Stimulated activated CD8-positive, alpha-beta memory T cell treated with anti-CD3 and anti-CD28 coated beads, Interleukin-7, amount 100 ng/mL, for 1 hour (primary cell): ENCODE measurements at places on chromosomes 5 and 9.

DNA sequence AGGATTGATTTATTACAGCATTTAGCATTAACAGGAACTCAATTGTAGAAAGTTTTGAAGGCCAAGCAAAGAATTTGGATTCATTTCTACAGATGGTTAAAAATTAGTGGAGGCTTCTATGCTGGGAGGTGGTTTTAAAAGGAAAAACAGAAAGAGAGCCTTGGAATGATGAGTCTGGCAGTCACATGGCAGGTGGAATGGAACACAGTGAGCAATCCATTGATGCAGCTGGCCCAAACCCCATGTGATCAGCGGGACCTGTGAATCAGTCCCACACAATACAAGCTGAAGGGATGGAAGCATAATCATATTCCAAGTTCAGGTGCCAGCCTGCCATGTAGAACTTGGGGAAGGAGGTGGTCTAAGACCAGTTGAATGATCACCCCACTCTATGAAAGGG, 147.9 kb downstream of the PIP5K1B start:
- DNase-seq: no peak

DNA sequence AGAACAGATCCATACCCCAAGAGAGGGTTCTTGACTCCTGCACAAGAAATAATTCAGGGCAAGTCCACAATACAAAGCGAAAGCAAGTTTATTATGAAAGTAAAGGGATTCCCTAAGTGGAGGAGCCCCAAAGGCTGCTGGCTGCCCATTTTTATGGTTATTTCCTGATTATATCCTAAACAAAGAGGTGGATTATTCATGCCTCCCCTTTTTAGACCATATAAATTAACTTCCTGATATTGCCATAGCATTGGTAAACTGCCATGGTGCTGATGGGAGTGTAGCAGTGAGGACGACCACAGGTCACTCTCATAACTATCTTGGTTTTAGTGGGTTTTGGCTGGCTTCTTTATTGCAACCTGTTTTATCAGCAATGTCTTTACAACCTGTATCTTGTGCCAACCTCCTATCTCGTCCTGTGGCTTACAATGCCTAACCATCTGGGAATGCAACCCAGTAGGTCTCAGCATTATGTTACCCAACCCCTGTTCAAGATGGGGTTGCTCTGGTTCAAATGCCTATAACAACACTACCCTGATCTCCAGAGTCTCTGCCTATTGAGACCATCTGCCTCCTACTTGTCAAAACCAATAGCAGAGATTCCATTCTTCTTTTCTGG, 154.4 kb upstream of the GRAMD2B start:
- DNase-seq: no peak

DNA sequence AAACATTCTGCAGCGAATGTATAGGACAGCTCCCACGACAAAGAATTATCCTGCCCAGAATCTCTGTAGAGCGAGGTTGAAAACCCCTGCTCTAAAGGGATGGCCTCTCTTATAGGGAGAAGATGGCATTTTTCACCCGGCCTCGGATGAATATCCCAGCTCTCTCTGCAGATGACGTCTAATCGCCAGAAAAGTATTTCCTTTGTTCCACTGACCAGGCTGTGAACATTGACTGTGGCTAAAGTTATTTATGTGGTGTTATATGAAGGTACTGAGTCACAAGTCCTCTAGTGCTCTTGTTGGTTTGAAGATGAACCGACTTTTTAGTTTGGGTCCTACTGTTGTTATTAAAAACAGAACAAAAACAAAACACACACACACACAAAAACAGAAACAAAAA, 17.4 kb upstream of the RARS1 start:
- DNase-seq: no peak

DNA sequence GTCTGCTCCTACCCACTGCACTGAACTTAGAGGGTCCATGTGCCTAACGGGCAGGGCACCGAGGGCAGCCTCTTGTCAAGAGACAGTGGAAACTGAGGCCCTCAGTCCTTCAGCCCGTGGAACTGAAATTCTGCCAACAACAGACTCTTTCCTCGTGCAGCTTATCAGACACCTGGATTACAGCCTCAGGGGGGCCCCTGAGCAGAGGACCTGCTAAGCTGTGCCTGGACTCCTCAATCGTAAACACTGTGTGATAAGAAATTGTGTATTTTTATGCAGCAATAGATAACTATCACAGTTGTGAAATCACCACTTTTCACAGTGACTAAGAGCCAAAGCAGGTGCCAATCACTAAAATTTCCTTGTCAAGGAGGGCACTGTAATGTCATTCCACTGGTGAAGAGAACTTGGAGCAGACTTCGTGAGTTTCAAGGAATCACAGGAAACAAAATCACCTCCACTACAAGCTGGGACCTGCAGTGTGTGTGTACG, 33.4 kb upstream of the CTSV start:
- DNase-seq: no peak

DNA sequence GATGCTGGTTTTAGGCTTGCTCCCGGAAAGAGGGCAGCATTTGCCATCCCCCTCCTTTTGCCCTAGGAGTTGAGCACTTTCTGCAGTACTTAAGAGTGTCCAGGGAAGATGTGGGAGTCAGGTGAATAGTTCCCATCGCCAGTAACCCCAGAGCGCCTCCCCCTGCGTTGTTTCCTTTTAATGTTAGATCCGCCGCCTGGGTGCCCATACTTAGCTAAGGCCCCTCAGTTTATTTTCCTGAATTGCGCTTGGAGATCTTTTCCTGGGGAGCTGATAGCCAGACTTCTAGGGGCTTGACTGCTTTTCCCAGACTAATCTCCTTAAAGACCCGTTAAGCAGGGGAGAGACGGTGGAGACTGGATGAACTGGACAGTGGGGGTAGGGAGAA, 377 bp upstream of the PCDHAC2 start:
- no peak for DNase-seq

- DNase-seq: no peak
Observed at GRCh38 chr5:155914766-155915165, 412.2 kb upstream of the SGCD start.

GRCh38 chr9:135087489-135087792, at the start of gene OLFM1:
Gene OLFM1, plus strand, starts transcription at chr9:135087668. Its CDS starts 322 bp downstream, at chr9:135087990.
- no peak for DNase-seq

DNA sequence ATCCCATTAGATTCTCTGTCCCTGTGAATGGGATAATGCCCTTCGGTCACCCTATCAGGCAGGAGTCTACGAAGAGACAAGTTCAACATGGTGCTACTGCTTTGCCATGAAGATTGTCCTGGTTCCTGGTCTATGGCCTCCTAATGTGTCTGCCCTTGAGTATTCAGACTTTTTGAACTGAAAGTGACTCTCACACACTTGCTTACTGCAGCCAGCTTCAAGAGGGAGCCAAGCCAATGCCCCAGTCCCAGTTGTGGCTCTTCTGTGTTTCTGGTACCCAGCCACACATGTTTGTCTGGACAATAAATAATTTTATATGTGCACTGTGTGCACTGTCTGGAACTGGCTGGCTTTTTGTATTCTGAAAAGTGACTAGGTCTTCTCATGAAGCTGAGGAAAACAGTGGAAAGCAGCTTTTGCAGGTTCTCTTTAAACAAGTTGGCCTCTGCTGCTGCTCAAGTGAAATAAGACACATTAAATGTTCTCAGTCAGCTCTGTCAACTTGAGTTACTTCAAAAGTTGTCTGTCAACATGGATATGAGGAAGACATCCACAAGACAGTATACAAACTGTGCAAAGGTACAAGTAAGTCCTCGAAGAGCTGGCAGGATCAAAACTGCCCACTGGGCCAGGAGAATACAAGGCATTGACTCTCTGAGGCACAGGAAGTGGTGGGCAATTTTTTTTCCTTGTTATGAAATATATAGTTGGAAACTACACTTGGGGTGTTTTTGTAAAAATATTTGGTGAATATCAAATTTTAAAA, 60.0 kb downstream of the ZNF608 start:
- DNase-seq: no peak

DNA sequence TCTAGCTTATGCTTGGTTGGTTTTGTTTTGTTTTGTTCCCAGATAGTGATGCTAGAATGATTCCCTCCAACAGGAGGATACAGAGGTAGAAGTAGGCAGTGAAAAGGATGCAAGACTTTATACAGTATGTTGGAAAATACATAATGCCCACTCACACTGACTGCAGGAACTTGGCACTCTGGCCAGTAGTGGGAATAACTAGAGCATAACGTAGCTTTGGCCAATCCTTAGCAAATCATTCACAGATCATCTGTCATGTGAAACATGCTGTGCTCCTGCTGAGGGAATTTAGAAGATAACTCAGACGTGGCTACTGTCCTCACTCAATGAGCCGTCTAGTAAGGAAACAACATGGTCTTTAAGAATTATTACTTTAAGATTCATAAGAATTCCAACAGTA, 13.5 kb downstream of the CFAP90 start:
- DNase-seq: no peak

DNA sequence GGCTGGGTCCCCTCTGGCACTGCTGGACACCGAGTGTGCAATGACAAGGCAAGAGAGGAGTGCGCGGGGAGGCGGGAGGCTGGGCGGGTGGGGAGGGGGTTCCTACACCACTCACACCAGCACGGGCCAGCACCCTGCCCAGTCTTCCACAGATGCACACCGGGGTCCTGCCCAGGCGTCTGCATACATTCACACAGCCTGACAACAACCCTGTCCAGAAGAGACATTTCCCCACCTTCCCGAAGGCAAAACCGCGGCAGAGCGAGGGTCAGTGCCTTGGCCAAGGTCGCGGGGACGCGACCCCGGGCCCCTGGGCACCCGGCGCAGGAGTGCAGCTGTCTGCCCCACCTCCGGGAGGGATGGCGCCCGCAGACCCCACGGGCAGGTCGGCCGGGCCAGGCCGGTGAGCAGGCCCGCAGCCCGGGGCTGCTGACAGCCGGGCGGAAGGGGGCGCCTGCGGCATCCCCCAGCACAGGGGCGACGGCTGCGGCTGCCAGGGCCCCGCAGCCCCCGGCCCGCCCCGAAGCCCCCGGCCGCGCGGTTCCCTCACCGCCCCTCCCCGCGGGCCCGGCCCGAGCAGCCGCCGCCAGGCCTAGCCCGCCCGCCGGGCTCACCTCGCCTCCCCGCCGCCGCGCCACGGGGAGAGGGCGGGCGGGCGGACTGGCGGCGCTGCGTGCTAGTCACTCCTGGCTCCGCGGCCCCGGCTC, 496 bp downstream of the MAPK9 start:
- no peak for DNase-seq
